ENCODE measurements at places on chromosomes 16 and 17.

- no peak for DNase-seq
Measured at GRCh38 chr16:57882792-57883191, 80.5 kb upstream of the KIFC3 start.

GRCh38 chr17:65511316-65511715 lies 50.1 kb downstream of the AXIN2 start:
- DNase-seq, result no peak

GRCh38 chr17:81290230-81290629 lies 4.9 kb downstream of the SLC38A10 start:
- DNase-seq, result no peak

GRCh38 chr16:64290461-64290860 lies 831.4 kb downstream of the CDH11 start:
- DNase-seq, result no peak

- no peak for DNase-seq
Measured at GRCh38 chr16:58105631-58106030, 23.6 kb downstream of the CFAP20 start.

DNA sequence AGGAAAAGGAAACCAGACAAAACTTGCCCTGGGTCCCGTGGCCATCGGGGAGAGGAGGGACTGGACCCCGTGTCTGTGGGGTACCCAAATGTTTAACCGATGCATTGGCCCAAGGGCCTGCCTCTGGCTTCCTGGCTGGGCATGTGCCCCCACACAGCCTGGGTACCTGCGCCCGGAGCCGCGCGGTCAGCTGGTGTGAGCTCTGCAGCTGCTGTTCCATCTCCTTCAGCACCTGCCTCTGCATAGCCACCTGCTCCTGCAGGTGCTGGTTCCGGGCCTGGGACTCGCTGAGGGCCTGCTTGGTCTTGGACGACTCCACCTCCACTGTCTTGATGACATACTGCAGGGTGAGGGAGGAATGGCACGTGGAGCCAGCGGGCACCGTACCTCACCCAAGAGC lies 31.9 kb downstream of the KIFC3 start:
- no peak for DNase-seq

DNA sequence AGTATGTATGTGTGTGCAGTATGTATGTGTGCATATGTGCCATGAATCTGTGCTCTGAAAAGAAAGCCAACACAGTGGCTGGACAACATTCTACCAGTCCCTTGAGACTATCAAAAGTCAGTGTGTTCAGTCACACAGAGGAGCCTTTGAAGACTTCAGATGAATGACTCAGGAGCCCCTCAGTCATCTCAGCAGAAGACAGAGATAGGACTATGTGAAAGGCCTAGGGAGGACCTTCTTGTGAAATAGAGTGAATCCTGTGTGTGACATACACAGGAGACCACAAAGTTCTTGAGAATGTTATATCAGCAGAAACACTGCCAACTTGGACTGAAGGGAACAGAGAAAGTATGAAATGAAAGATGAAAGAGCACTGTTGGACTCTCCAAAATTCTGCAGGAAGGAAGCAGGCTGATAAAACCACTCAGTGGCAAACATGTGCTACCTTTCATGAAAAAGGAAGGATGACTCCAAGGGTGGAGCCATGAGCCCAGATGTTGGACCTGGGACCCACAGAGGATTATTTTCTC lies 108.4 kb downstream of the METRNL start:
- no peak for DNase-seq

- no peak for DNase-seq
Measured at GRCh38 chr16:12311309-12311708, 334.8 kb downstream of the SNX29 start.

- no peak for DNase-seq
Measured at GRCh38 chr17:76238847-76239537, 1.3 kb downstream of the RNF157 start.

DNA sequence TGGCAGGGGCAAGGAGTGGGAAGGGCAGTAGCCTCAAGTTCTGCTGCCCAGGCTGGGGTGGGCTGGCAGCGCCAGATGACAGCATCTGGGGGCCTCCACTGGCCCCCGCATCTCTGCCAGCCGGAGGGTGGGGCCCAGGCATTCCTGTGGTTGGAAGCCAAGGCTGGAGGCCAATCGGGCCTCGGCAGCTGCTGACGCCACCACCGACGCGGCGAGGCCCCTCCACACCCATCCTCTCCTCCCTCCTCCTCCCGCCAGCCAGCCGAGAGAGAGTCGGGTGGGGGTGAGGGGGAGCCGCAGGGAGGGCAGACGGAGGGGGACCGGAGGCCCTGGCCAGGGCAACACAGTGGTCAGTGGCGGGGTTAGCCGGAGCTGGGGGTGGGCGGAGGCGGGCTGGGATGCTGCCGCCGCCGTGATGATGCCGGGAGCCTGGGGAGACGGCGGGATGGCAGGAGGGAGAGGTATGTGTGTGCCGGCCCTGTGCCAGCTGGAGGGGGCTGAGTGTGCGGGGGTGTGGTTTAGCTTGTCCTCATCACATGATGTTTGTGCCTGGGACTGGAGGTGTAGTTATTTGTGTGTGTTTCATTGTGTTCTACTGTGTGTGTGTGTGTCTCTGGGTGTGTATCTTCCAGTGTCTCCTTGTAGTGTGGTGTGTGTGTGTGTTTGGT lies 36.6 kb downstream of the ARHGAP23 start:
- peak; percentile 68 for DNase-seq

- DNase-seq, result no peak
Measured at GRCh38 chr16:65120831-65121721, 787 bp downstream of the CDH11 start.

DNA sequence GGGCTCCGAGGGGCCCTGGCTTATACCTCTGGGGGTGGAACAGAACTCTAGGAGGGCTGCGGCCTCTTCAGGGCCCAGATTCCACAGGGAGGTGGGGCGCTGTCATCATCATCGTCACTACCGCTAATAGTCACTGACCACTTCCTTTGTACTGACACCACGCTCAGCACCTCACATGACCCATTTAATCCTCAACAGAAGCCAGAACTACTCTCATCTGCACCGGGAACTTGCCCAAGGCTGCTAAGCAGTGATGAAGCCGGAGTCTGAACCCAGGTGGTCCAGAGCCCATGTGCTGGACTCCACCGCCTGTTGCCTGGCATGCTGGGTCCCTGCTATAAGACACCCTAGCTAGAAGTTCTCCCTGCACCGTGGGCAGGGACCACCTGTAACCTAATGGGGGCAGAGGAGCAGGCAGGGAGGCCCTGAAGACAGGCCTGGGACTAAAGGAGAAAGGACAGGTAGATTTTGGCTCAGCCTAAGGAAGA lies 12.0 kb downstream of the UNC13D start:
- no peak for DNase-seq

GRCh38 chr17:61508912-61509311 lies 56.7 kb downstream of the TBX4 start:
- no peak for DNase-seq

- no peak for DNase-seq
Measured at GRCh38 chr17:38746849-38747462, 1.2 kb downstream of the PCGF2 start.

DNA sequence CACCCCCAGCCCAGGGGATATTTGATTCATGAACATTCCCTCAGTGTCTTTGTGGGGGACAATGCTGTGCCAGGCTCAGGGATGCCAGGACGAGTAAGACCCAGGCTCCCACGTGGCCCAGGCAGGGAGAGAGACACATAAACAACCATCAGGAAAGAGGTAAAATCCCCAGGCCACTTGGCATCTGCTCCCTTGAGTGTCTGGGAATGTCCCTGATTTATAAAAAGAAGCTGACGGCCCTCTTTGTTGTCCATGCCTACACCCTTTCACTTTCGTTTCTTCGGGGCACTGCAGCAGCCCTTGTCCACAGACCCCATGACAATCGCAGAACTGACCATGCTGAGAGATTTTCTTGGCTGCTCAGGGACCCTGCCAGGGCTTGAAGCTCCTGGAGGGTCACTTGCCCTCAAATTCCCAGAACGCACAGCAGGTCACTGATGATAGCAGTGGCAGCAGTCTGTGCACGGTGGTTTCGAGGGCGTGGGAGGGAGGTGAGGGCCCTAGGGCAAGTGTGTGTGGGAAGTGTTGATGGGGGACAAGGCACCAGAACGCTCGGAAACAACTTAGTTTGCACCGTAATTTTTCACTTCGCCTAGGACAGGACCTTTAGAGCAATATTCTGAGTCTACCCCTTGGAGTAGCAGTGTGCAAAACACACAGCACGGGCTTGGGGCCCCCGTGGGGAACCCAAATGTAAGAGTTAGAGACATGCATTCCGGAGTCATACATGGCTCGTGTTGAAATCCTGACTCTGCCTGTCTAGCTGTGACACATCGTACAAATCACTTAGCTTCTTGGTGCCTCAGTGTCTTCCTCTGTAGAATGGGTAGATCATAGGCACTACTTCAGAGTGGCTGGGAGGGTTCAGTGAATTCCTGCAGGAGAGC lies 4.7 kb downstream of the NOD2 start:
- DNase-seq, result no peak

GRCh38 chr16:31036691-31037090 lies 3.3 kb downstream of the STX4 start:
- no peak for DNase-seq

DNA sequence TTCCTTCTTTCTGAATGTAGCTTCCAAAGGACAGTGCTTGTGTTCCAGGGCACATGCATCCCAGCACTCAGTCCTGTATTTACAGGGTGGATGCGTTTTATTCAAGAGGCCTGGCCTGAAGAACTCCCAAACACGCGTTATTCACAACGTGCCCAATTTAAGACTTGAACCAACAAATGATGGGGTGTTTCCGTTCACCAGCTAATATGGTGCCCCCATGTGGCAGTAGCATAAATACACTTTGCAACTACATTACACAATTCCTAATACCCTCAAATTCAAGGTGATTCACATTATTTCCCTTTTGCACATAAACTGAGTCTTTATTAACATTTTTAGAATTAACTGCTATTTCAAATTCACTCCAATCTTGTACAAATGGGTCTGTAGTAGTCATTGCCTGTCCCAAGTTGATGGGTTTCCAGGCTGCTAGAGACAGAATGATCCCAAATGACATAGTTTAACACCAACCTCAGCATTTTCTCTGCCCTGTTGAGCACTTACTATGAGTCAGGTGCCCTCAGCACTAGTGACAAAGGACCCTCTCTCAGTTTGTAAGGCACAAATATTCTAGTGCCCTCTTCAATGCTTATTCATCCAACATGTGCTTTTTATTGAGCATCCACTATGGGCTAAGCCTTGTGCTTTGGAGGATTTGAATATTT lies 26.9 kb downstream of the HSD17B2 start:
- no peak for DNase-seq

GRCh38 chr16:86751076-86752030 lies 173.0 kb downstream of the FOXL1 start:
- no peak for DNase-seq

GRCh38 chr17:74186498-74186897 lies 17.0 kb upstream of the RPL38 start:
- no peak for DNase-seq

- DNase-seq, result no peak
Measured at GRCh38 chr16:27529962-27530361, 19.8 kb downstream of the GTF3C1 start.

- no peak for DNase-seq
Measured at GRCh38 chr17:61420052-61420451, 20.4 kb downstream of the TBX2 start.

- no peak for DNase-seq
Measured at GRCh38 chr17:46832331-46832821, 13.9 kb upstream of the WNT3 start.

DNA sequence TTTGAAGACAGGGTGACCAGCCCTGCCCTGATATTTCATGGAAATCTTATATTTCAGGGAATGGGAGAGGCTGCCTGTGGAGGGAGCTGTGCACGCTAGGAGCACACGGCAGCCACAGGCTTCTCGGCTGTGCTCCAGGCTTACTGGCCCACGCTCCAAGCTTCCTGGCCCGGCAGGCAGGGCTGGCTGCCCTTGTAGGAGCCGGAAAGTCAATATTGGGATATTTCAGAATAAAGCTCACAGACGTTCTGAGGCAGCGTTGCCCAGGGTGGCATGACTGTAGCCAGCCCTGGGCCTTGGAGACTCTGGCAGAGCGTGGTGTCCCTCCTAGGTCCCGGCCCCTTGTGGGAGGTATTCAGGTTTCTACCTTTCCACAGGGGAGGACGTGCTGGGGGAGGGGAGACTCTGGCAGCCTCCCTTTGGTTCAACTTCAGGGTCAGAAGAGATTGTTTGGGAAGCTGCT lies 95.6 kb downstream of the NPIPB11 start:
- no peak for DNase-seq

DNA sequence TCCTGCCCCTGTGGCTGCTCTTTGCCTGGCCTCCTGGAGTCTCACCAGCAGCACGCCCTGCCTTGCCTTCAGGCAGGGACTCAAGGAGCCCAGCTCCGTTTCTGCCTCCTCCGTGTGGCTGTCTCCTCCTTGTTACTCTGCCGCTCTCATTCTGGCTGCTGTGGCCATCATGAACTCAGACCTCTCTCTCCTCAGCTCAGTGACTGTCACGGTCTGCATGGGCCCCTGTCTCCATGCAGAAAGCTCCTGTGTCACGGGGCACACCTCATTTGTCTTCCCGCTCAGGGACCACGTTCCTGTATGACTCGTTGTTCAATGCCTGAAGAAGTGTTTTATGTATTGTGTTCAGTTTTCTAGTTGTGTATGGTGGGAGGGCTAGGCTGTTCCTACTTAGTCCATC lies 25.3 kb downstream of the RPTOR start:
- DNase-seq, result no peak

GRCh38 chr17:42989141-42989540 lies 8.8 kb downstream of the RUNDC1 start:
- DNase-seq, result no peak

DNA sequence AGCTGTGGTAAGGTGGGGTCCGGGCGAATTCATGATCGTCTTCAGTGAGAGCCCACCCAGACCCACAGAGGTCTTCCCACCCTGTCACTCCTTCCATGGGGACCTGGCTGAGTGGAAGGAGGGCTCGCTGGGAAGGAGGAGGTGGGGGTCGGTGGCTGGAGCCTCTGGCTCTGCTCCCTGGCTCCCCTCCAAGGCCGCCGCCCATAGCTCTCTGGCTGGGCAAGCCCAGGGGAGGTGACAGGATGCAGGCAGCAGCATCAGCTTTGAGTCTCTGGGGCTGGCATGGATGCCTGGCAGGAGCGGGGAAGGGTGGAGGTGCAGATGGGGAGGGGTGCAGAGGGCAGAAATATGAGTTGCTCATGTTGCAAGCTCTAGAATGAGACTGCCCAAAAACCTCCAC lies 147.0 kb downstream of the ENGASE start:
- no peak for DNase-seq
